ENCODE measurements at places on chromosomes 3 and 15.

DNA sequence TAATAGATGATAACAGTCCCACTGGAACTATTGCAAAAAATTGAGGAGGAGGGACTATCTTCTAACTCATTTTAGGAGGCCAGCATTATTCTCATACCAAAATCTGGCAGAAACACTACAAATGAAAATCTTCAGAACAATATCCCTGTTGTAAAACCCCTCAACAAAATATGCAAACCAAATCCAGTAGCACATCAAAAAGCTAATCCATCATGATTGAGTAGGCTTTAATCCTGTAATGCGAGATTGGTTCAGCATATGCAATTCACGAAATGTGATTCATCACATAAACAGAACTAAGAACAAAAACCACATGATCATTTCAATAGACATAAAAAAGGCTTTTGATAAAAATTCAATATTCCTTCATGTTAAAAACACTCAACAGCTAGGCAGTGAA lies 23.9 kb upstream of the PLSCR2 start:
- DNase-seq = no peak

DNA sequence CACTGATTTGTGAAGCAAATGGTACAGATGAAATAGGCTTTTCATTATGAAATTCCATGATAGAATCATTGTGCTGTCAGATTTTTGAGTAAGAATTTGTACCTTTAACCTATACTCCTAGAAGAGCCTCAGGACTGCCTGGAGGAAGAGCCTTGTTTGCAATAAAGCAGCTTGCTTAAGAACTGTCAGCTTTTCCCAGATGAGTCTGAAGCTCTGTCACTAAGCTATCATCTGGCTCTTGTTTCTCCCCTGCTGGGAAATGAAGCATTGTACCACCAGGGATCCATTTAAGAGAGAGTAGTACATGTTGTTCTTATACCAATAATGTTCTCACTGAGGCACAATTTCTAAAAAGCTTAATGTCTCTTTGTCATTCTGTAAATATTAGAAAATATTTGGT lies 85.1 kb upstream of the FLNB start:
- DNase-seq = no peak

- DNase-seq = no peak
Observed at GRCh38 chr3:45023675-45024074, 2.4 kb upstream of the CLEC3B start.

- DNase-seq = no peak
Observed at GRCh38 chr3:38267662-38268061, 2.0 kb downstream of the SLC22A13 start.

DNA sequence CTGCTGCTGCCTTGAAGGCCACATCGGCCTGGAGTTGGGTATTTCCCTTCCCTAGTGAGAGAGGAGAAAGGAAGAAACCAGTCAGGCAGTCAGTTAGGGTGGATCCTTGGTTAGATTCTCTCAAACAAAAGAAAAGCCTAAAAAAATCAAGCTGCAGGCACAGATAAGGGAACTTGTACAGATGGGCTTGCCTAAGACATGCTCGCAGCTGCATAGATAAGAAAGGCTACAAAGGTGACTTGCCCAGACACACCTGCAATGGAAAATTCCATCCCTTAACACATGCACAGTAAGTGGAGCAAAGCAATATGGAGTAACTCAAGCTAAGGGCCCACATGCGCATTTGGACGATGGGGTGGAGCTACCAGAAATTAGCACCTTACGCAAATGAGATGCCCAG lies 199.7 kb upstream of the ARPP21 start:
- no peak for DNase-seq

- DNase-seq = no peak
Observed at GRCh38 chr15:68783226-68784058, 37.3 kb downstream of the ANP32A start.

DNA sequence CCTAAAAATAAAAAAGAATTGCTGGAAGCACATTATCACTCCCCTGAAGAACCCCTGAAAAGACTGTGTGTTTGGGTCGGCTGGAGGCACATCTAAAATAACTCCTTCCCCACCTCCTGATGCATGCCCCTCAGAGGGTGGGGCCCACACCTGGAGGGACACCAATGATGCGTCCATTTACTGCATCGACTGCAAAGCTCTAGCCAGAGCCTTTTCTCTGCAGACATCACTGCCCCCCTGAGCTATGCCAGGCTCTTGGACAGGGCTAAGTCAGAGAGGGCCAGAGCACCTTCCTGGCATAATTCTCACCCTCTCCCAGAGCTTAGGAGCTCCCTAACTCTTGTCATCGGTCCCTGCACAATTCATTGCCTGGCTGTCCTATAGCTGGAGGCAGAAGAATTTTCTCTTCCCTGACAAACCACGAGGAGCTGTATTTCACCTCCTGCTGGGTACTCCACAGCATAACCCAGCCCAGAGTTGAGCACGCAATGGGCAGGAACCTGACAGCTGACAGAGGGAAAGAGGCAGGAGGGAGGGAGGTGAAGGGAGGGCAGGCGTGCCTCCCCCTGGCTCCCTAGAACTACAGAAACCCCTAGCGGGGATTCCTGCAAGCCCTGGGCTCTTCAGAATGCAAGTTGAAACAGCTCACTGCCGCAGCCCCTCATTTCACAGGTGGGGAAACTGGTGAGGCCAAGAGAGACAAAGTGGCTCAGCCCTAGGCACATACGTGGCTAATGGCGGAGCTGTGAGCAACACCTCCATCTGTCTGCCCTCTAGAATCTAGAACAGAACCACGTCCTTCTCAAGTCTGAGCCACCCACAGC lies 46.6 kb downstream of the XXYLT1 start:
- no peak for DNase-seq

DNA sequence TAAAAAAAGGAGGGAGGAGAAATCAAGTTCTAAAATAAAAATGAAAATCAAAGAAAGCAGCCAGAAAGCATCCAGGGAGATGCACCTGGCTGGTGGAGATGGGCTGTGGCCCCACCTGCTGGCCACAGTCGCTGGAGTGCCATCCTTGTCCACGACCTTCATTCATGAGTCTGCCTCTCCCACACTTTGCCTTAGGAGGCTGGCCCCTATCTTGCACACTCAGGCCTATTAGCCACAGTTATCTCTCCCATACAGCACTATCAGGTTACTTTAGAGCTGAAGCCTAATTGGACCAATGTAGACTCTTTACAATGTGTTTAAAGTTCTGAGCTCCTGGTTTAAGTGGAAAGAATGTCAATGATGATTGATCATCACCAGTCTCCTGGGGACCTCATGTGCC lies 392.0 kb upstream of the RORA start:
- DNase-seq = no peak

GRCh38 chr3:135558906-135559305 lies 406.6 kb upstream of the PPP2R3A start:
- no peak for DNase-seq

DNA sequence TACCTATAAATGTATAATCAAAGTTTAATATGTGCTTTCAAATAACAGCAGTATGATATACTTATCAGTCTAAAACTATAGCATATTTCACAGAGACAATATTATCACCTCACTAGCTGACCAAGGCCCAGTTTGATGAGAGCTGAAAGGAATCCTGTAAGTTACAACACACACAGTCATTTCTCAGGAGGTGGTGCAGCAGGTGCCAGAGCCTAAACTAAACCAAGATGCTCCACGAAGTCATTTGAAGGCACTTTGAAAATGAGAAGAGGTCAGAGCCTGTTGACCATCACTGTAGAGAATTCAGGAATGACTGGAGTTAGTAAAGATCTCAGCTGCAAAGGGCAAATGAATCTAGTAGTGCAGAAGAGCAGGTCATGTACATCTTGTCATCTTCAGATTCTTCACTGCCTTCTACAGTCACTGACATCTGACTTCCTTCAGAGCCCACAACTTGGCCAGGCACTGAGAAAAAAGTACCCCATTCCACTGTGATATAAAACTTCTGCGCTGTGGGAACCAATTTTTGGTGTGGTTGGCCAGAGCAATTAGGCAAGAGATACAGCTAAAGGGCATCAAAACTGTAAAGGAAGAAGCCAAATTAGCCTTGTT lies 7.9 kb downstream of the GBE1 start:
- no peak for DNase-seq

DNA sequence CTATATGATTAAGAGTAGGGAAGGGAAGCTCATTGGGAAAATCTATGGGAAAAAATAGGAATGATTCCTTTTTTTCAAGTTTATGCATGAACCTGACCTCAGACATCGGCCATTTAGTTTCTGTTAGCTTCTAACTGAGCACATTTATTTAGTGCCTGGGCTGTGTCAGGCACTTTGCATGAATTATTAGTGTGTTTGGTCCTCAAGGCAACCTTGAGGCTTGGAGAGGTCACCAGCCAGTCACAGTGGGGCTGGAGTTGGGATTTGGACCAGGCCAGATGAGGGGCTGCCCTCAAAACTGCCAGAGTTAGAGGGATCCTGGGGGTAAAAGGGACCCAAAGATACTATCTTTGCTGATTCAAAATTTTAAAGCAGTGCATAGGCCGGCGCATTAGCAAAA lies 8.1 kb downstream of the SIAH2 start:
- DNase-seq = no peak

GRCh38 chr3:170128259-170128976 lies 53.1 kb downstream of the PHC3 start:
- no peak for DNase-seq

- no peak for DNase-seq
Observed at GRCh38 chr3:43194490-43195114, 88.7 kb upstream of the POMGNT2 start.

DNA sequence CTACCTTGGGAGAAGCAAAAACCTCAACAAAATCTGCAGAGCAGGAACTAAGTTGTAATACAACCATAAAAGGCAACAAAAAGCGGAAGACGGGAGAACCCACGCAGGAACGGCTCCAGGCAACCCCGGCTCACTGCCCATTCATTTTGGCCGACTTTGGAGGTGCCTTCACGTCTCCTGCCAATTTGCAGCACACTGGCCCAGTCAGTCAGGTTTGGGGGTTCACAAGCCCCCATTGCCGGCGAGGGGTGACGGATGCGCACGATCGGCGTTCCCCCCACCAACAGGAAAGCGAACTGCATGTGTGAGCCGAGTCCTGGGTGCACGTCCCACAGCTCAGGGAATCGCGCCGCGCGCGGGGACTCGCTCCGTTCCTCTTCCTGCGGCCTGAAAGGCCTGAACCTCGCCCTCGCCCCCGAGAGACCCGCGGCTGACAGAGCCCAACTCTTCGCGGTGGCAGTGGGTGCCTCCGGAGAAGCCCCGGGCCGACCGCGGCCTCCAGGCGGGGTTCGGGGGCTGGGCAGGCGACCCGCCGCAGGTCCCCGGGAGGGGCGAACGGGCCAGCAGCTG lies 463 bp downstream of the TERC start:
- DNase-seq = peak; percentile 42

GRCh38 chr3:123791898-123792297 lies 92.2 kb downstream of the MYLK start:
- DNase-seq = no peak

DNA sequence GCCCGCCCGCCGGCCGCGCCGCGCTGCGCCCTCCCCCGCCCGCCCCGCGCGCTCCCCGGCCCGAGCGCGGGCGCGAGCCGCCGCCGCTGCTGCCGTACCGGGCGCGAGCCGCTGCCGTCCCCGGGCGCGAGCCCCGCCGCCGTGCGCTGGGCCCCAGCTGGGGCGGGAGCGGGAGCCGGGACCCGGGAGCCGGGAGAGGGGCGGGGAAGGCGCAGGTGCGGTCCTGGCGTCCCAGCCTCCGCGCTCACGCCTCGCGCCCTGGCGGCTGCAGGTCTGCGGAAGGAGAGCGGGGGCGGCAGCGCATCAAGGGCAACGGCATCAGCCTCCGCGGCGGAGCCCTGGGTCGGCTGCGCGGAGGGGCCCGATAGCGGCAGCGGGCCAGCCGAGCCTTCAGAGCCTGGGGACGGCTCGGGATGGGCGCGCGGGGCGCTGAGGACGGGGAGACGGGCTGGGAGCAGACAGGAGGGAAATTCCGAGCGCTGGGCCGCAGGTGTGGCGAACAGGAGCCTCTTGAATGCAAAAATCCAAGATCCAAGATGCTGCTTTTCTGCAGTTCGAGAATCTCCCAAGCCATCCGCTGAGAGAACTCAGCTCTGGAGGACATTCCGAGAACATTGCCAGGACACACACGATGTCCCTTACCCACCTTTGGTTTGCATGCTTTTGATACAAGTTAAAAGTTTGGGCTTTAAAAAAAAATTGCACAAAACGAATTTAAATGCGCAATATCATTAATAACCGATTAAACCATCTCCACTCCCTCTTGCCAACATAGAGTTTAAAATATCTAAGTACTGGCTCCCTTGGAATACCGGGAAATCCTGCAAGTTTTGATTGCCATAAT lies 251.1 kb downstream of the TJP1 start:
- no peak for DNase-seq

DNA sequence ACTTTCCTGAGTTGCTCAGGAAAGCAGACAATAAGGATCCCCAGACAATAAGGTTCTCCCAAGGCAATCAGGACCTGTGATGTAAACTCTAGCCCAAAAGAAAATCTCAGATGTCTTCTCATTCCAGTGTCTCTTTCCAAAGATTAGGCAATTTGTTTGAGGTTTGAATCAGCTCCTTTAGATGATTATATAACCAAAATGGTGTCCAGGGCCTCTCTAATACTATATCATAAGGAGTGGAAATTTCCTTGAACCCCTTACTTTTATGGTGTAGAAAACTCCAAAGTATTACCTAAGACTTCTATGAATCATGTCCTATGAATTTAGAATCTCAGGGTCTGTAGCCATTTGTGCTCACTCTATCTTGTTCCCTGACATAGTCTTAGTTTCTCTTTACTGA lies 65.9 kb downstream of the GPR176 start:
- no peak for DNase-seq

DNA sequence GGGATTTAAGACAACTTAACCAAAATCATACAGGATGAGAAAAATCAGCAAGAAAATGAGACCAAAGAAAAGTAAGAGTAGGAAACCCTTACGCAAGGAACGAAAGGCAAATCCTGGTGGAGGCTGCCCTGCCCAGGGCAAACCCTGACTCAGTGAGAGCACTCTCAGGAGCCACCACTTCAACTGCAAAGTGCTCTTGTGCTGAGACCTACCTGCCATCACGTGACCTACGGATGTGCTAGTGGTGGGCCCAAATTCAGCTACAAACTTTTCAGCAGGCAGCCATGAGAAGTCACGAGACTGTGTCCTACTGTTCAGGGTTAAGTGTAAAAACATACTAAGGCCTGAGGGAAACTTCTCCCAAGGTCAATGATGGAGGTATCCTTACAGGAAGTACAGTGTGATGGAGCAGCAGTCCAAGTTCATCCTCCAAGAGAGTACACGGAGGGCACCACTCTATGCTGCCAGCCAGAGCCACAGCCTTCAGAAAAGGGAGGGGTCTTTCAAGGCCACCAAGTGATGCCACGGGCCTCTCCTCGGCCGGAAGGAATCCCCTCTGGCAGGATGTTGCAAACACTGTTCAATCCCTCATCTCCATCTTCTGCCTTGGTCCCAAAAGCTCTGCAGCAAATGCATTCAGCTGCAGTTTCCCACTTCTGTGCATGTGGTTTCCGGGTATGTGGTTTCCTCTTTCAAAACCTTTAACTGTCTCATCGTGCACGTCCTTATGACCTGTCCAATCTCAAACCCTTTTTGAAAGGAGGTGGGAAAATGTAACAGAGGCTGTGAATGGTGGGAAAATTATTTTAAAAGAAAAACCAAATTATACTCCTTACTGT lies 9.5 kb downstream of the CHSY1 start:
- no peak for DNase-seq

DNA sequence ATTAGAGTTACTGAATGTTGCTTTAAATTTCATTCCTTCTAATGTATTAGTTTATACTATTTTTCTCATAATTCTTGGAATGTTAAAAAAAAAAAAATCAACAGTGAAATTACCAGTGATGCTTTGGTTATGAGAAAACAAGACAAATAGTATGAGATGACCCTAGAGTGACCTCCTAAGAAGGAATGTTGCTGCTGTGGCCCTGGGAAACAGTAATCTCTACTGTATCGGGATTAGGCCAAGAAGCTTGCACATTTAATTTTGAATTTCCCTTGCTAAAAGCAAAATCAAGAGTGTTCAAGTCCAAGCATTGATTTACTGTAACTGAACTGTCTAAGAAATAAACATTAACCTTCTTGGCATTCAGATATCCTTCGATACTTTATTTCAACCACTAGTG lies 18.1 kb downstream of the TOPBP1 start:
- no peak for DNase-seq
